Stimulated activated CD8-positive, alpha-beta memory T cell treated with anti-CD3 and anti-CD28 coated beads, Interleukin-15, amount 100 ng/mL, for 4 hours (primary cell): ENCODE measurements at places on chromosomes 1 and 21.

- no peak for DNase-seq
Measured at GRCh38 chr1:198185759-198186158, 29.0 kb downstream of the NEK7 start.

DNA sequence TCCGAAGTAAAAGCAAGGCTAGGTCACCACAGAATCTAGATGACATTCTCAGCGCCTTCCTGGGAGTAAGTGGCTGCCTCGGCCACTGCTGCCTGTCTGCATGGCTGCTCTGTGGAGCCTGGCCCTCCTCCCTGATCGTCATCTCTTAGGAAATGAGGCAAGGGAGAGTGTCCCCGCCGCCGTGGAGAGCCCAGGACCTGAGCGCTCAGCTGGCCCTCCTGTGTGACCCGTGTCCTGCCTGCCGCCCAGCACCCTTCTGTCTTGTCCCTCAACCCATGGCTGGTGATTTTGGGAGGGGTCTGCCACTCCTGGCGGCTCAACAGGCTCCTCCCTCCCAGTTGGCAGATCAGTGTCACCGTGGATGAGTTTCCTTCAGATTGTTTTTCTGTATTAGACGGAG, 156.4 kb upstream of the COL6A1 start:
- no peak for DNase-seq

GRCh38 chr1:171472183-171472647, 13.1 kb upstream of the PRRC2C start:
- no peak for DNase-seq

DNA sequence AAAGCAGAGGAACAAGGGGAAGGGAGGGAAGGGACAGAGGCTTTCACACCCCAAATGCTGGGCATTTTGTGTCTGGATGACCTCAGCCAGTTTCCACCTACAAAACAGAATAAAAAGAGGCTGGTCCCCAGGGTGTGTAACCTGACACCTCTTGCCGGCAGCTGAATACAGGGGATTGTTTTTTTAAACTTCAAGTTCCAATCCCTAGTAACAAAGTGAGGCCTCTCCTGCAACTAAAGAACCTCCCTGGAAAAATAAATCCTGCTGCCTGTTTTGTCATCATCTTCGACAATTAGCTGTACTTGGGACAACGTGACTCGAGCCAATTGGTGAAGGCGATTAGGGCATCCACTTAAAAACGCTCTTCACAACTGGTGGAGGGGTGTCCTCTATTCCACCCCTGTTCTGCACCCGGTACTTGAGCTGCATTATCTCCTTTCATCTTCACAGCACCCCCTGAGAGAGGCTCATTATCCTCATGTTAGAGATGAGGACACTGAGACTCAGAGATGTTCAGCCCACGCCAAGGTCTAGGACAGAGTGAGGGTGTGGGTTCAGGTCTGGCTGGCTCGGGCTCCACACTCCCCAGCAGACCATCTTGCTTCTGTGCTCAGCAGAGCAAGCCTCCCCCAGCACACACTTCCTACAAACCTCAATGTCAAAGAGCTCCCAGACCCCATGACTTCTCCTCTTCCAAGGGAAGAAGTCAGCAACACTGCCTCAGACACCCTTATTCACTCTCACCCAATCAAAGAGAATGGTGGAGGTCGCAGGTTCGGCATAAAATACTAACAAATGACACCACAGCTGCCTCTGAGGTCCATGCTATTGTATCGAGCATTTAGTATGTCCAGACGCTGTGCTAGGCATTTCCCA, 15.2 kb downstream of the ITPKB start:
- DNase-seq, result no peak

DNA sequence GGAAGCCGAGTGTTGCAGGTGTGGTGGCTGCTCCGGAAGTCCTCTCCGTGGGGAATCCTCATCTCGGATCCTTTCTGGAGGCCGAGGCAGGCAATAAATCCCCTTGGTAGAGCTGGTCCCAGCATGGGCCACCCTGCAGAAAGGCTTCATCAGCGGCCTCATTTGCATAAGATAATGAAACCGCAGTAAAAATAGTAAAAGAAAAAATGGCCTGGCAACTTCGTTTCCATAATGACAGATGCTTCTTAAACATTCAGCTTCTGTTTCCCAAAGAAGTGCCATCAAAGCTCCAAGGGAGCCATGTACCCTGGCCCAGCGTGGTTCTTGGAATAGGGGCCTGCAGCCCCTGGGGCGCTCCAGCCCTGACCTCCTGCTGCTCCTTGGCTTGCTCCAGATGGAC, 244.1 kb downstream of the GRIK3 start:
- DNase-seq, result no peak

DNA sequence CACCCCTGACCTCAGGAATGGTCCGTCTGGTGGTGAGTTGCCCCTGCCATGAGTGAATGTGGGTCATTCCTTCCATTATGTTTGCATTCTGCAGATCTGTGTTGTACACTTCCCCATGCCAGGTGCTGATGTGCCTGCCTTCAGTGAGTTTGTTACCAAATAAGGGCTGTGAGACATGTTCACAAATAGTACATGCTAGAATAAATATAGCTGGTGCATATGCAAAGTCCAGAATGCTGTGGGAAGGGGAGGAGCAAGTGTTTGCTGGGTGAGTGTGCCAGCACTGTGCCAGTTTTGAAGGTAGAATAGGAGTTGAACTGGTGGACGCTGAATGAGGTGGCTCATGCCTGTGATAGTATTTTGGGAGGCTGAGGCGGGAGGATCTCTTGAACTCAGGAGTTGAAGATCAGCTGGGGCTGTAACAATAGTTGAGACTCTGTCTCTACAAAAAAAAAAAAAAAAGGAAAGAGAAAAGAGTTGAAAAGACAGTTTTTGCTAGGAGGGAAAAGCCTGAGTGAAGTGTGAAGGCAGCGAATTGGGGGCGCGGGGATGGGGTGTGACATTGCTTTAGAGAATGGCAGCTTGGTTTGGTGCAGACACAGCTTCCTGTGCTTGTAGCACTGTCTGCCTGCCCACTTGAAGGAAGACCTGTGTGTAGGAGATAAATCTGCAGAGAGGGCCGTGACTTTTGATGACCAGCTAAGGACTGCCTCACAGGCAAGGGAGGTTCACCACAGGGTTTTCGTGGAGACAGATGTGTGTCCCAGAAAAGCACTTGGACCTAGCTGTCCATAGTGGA, 61.1 kb downstream of the LGR6 start:
- DNase-seq, result no peak

GRCh38 chr1:6141592-6141991, 38.5 kb downstream of the CHD5 start:
- DNase-seq, result no peak

DNA sequence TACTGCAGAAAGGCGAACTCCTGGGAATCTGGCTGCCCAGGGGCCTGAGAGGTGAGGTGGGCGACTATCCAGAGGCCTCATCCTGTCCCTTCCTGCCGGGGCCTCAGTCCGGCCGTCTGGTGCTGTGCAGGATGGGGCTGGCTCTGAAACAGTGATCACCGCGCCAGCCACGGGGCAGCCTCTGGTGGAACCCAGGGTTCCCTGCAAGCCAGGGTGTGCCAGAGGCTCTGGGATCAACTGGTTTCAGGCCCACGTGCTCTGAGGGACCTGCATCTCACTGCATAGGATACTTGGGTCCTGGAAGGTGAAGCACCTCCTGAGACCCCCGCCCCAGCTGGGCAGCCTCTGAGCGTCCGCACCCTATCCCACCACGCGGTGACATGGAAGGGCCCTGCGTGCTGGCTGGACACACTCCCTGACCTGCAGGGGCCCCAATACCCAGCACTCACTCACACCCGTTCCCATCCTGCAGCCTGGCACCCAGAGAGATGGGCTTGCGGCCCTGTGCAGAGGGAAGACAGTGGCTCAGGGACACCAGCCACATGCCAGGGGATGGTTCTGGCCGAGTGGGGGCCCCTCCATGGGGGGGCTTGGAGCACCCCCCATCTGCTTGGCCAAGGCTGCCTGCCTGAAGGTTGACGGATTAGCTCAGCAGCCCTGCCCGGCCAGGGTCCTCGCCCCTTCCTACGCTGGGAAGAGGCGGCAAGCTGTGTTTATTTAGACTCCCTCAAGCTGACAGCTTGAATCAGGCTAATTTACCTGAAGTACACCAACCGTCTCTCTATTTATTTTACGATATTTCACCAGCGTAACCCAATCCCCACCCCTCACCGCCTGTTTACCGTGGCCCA, 64.3 kb upstream of the TTC34 start:
- no peak for DNase-seq

DNA sequence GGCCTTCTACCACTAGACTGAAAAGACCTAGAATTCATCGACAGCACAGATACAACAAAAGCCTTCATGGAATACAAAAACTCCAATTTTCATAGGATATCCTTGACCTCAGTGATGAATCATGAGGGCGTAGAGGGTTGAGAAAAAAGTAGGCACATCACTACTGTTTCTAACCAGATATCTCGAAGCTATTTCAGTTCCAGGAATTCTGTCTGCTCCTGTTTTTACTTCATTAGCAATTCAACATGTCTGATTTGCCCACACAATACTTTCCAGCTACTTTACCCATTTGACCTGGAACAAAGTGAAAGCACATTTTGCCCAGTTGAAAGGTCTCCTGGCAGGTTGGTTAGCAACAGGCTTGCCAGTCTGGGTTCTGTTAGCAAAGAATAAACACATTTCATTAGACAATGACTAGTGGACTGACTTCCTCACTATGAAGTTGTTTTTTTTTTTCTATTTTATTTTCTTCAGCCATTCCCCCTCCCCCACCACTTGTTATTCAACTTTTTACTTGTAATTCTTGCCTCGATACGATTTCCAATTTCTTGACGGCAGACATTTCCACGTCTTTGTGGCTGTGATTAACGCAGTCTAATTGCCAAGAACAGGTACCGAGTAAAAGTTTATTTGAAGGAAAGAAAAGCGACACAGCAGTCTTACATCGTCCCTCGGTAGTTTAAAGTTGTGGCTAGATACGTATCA, 4.0 kb upstream of the ZBTB18 start:
- no peak for DNase-seq

- no peak for DNase-seq
Measured at GRCh38 chr1:210124736-210125135, 107.9 kb upstream of the SERTAD4 start.

DNA sequence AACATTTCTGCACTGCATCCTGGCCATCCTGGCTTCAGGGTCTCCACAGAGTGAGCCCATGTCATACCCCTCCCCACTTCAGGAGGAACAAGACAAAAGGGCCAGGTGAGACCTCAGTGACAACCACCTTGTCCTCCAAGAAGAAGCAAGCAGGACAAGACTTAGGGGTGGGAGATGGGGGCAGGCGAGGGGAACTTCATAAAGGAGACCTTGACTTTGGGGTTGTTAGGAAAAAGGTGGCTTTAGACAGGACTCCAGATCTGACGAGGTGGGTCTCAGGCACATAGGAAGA, 24.0 kb upstream of the SLAMF9 start:
- no peak for DNase-seq

GRCh38 chr1:243431591-243431990, 175.8 kb downstream of the SDCCAG8 start:
- no peak for DNase-seq

GRCh38 chr1:87030740-87031690, 116.6 kb downstream of the HS2ST1 start:
- no peak for DNase-seq

DNA sequence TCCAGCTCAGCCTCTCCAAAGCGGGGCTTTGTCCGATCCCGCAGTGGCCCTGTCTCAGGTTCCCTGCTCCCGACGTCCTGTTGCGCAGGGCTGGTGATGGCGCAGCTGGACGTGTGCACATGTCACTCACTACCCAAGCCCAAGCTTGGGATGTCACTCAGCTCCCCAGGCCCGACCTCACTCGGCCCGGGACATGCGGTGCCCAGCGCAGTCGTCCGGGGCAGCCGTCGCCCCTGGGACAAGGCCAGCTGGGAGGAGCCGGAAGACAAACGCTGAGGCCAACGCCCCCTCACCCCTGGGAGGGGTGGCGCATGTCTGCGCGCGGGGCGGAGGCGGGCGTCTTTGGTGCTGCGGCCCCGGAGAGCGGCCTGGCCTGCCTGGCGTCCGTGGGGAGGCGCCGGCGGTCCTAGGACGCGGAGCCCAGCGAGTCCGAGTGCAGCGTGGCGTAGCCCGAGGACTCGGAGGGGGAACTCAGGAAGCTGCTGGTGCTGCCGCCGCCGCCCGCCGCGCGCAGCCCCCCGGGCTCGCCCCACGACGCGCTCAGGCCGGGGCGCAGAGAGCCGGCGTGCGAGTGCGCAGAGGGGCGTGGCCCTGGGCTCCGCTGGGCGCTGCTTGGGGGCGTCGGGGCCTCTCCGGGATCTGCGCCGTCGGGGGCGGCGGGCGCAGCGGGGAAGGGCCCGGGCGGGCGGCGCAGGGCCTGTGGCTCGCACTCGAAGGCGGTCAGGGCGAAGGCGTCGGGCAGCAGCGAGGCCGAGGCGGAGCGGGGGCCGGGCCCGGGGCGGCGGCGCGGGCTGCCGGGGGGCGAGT, 5.2 kb downstream of the HES3 start:
- DNase-seq, result no peak

DNA sequence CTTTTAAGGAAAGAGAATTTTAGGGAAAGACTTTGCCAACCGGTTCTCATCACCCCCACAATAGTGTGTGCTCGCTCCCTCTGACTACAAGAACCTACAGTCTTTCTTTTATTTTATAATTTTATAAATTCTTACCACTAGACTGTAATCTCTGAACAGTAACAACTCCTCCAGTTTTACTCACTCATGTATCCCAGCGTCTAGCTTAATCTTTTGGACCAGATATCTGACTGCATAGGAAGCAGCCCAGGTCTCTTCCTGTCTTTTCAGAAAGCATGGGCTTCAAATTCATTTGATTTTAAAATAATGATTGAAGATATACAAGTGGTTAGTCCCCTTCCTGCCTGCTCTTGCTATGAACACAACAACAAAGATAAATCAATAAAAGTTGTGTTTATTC, 19.0 kb upstream of the DUSP10 start:
- no peak for DNase-seq

GRCh38 chr1:54064299-54064698, 10.9 kb downstream of the TCEANC2 start:
- no peak for DNase-seq

GRCh38 chr1:204971517-204972336, 71.3 kb upstream of the CNTN2 start:
- no peak for DNase-seq

DNA sequence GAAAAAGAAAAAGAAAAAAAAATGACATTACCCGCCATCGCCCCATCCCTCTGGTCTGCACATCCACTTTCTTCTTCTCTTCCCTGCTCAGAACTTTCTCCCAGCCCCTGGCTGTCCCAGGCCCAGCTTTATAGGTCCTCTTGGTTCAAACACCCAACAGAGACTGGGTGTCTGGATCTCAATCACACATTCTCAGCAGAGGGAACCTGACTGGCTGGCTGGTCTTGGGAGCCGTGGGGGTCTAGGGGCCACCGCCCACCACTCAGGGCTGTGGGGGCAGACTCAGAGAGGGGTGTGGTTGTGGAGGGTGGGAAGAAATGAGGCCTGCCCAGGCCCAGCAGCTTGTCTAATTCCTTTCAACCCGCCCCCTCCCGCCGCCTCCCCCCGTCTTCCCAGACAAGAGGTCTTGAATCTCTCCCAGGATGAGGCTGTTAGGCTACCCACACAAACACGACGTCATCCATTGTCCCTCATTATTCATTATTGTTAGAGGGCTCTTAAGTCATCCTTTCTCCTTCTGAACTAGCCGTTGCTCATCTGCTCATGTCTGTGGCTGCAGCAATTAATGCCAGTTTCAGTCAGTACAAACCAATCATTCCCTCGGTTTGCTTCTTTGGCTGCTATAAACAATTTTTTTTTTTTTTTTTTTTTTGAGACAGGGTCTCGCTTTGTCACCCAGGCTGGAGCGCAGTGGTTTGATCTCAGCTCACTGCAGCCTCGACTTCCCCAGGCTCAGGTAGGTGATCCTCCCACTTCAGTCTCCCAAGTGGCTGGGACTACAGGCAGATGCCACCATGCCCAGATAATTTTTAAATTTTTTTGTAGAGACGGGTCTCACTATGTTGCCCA, 40.6 kb upstream of the CLIC4 start:
- DNase-seq, result no peak
